ENCODE measurements at places on chromosomes 4 and X.

- DNase-seq: no peak
Observed at GRCh38 chrX:34915463-34916225, 27.0 kb upstream of the FAM47B start.

GRCh38 chr4:168279556-168279955, 39.0 kb downstream of the DDX60 start:
- no peak for DNase-seq

DNA sequence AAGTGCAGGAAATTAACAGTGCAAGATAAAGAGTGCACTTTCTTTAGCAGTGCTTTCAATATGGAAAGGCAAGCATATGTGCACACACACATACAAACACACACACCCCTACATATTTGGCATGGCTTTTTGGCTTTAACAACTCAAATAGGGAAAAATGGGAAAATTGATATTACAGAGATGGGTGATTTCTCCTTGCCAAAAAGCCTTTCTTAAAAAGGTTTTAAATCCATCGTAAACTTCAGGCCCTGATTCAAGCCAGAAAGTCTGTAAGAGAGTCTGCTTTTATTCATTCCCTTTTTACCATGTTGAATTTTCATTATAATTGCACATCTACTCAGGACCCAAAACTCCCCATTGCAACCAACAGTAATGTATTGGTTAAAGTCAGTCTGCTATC, 612.0 kb upstream of the ACTRT1 start:
- no peak for DNase-seq

GRCh38 chr4:6957994-6958393, 48.4 kb downstream of the TBC1D14 start:
- DNase-seq: no peak

DNA sequence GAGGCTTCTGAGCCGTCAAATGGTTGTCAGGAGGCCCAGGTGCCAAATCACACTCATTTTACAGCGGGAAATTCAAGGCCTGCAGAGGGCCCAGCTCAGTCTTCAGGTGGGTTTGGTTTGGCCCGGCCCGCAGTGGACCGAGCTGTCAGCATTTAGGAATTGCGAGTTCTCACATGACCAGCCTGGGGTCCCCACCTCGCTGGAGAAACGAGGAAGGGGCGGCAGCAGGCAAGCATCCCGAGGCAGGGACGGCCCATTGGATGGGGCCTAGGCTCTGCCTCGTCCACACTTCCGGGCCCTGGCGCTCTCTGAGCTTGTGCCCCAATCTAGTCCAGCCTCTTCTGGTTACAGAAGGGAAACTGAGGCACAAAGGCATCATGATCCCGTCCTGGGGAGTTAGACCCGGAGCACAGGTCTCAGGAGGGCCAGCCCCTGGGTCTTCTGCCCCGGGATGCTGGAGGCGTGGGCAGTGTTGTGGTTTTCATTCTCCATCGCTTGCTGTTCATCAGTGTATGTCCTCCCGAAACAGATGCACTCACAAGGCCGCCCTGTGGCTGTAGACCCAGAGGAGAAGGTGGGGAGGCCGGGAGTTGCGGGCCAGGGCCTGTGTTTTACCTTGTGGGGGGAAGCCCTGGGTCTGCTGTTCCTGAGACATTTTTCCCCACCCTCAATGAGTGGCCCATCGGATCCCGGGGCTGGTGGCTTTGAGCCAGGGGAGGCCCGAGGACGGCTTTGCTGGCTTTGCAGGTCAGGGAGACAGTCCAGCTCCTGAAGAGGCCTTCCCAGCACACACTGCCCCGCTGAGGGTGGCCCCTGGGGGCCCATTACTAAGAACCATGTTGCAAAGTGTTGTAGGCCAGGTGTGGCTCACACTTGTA, 8.9 kb downstream of the PSAPL1 start:
- DNase-seq: no peak

DNA sequence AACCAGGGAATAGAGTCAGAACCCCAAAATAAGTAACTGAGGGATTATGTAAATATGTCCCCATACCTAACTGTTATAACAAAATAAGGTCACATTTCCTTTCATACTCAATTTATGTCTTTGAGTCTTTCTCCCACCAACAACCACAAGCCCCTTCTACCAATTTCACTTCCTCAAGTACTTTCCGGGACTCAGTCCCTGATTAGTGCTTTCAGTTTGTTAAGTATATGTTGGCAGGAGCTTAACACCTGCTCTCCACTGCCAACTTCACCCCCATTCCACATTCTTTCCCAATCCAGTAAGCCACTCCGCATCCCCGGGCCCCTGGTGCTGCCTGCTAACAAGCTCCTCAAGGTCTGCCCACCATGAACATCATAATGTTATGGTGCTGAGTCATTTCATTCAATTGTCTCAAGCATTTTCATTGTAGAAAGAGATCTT, 71.3 kb upstream of the SPRY1 start:
- DNase-seq: no peak

DNA sequence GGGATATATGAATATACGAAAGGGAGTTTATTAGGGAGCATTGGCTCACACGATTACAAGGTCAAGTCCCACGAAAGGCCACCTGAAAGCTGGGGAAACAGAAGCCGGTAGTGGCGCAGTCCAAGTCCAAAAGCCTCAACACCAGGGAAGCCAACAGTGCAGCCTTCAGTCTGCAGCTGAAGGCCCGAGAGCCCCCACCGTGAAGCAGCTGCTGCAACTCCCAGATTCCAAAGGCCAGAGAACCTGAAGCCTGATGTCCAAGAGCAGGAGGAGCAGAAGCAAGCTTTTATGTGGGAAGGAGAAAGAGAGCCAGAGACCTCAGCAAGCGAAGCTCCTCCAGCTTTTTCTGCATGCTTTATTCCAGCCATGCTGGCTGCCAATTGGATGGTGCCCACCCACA, 275.8 kb downstream of the PTTG2 start:
- DNase-seq: no peak

- DNase-seq: no peak
Observed at GRCh38 chrX:135497736-135498135, 22.7 kb upstream of the INTS6L start.
